ENCODE measurements at places on chromosomes 7 and 10.

DNA sequence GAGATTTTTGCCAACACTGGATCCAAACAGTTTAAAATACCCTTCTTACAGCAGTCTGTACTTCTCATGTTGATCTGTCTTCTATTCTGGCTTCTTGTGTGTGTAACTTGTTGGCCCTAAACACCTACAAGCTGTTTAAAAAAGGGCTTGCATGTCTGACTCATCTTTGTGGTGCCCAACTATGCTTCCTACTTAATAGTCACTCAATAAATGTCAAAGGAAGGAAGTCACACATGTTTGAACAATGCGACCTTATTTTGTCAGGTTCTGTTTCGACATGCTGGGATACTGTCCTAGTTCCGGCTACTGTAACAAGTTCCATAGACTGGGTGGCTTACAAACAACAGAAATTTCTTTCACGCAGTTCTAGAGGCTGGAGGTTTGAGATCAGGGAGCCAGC is 9.4 kb upstream of the GRK5 start:
- no peak for DNase-seq

- peak; percentile 47 for DNase-seq
Measured at GRCh38 chr10:50625649-50626132, 1.9 kb upstream of the SGMS1 start.

GRCh38 chr7:138978541-138979184 is 2.5 kb downstream of the KIAA1549 start:
- no peak for DNase-seq

DNA sequence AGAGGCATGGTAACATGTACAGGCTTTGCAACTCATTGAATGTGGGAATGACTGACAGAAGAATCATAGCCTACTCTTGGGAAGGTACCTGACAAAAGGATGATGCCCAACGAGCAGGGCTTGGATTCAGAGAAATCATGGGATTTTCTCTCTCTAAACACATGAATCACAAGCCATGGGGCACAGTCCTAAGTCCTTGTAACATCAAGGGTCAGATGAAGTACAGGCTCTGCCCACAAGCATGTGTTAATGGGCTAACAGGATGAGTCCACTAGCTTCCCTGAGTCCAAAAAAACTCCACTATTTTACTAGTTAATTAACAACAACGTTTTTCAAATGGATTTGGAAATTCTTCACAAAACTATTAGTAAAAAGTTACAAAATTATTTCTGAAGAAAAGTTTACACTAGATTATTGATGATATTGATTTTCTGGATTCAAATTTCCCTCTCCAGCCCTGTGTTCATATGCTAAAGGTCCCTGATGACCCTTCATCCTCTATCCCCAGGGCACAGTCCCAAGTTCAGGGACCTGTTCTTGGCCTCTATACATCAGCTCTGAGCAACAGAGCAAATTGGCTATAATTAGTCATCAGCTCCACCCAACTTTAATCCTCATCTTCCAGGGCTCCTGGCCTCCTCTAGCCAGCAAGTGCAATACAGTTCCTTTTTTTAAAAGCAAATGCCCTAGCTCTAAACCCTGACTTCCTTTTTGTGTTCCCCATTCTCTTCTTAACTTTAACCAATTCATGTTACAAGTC is 99.8 kb downstream of the GSAP start:
- no peak for DNase-seq

DNA sequence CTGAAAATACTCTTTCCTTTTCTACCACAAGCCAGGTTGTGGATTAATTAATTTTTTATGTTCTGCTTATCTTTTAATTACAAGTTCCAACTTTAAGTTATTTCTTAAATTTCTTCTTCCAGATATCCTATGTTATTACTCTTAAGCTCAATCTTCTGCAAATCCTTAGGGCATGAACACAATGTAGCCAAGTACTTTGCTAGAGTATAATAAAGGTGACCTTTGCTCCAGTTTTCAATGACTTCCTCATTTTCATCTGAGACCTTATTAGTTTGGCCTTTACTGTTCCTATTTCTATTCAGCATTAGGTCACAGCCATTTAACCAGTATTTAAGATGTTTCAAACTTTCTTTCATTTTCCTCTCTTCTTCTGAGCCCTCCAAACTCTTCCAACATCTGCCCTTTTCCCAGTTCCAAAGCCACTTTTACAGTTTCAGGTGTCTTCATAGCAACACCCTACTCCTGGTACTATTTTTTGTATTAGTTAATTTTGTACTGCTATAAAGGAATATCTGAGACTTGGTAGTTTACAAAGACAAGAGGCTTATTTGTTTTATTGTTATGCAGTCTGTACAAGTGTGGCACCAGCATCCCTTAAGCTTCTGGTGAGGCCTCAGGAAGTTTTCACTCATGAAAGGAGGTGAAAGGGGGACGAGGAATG is 886.2 kb upstream of the GHITM start:
- no peak for DNase-seq

GRCh38 chr10:96152437-96152836 is 22.3 kb downstream of the ZNF518A start:
- DNase-seq, result no peak

DNA sequence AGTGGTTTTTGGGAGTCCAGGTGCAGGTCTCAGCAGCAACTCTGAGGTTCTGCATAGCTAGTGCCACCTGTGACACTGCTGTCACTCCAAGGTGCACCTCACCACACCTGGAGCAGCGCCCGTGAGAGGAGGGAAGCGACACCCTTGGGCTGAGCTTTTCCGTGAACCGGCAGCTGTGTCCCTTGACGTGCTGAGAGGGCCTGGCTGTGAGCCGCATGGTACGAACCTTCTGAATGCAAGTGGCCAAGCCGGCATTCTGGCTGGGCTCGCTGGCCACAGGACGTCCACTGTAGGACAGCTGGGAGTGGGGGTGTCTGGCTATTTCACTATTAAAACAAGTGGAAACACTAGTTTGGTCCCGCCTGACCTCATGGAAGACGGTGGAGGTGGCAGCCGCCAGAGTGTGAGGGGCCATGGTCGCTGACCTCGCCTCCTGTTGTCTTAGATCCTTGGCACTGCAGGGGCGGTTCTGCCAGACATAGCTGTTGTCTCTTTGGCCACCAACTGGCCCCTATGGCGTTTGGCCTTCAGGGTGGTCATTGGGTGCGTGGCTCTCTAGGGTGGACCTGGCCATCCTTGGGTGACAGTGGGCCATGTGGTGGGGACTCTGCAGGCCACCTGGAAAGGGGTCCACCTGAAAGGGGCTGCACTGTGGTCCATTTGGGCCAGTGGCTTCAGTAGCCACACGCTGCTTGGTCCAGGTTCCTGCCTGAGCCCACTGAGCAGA is 12.9 kb downstream of the INPP5A start:
- DNase-seq, result no peak

GRCh38 chr10:126208726-126209302 is 179.5 kb downstream of the ADAM12 start:
- no peak for DNase-seq

GRCh38 chr10:98328640-98329039 is 60.6 kb upstream of the LOXL4 start:
- no peak for DNase-seq

GRCh38 chr10:64033711-64034110 is 512.5 kb downstream of the REEP3 start:
- no peak for DNase-seq

DNA sequence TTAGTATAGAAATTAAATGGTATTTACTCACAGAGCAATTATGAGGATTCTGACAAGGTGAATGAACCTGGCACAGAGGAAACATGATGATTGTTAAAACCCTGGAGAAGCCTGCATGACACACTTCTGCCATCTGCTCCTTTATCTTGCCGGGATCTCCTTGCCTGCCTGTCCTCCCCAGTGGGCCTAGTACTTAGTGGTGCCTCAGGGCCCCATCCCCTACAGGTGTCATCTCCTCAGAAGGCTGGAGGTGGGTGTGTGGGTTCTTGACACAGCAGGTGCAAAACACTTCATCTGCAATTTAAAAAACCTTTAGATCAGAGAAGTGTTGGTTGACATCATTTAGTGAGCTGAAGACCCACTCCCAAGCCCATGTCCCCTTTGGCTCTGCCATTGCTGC is 261.2 kb downstream of the ADRA2A start:
- no peak for DNase-seq

DNA sequence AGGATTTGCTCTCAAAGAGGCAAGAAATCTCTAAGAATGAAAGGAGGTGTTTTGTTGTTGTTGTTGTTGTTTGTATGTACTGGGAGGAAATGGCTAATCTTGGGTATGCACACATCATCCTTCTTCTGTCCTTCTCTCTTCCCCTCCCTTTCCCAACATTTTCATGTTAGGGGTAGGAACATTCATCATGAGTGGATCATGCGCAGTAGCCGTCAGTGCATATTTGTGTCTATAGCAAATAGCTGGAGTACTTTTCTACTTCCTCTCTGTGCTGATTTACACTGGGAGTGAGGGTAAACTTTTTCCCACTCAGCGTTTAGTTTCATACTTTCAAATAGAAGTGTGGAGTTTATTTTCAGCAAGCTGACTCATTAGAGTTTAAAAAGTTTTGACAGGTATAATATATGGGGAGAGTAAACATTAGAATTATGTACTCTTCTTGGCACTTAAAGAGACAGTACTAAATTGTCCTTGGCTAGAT is 80.5 kb upstream of the PRKG1 start:
- DNase-seq, result no peak

DNA sequence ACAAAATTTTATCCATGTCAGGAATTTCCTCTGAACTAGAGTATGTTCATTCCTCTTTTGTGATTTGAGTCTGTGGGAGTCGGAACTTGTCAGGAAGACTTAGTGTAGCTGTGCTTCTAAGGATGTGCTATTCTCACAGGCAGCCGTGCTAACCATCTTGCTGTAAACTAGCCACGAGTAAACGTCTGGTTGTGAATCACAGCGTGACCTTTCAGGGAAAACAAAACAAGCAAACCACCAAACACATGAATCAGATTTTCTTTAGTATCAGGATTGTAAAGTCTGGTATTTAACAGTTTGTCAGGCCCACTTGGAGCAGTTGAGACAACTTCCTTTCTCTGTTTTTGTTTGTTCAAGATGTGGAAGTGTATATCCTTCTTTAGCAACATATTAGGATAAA is 32.0 kb downstream of the AUTS2 start:
- DNase-seq, result no peak

GRCh38 chr7:151517601-151518104 is 2.0 kb downstream of the RHEB start:
- DNase-seq, result no peak

- no peak for DNase-seq
Measured at GRCh38 chr10:112911206-112911605, 38.8 kb upstream of the TCF7L2 start.

DNA sequence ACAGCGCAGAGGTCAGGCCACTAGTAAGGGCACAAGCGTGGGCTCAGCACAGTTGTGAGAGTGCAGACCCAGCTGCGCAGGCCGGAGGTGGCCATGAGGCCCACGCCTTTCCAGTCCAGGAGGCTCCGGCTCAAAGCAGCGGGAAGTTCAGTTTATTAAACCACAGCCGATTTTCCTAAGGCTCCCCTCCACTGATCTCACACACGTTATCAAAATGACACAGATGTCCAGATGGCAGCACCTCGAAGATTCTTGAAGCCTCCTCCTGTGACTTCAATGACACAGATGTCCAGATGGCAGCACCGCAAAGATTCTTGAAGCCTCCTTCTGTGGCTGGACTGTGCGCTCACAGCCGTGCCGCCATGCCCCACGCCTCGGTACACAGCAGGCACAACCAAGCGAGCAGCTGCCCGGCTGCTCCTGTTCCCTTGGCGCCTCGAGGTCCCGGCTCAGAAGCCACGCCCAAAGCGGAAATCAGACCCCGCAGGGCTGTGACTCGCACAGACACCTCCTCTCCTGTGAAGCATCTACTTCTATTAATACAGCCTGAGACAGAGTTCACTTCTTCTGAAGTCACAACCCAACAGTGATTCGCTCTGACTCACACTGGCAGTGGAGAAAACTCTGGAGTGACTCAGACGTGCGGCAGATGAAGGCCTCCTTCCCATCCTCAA is 122.7 kb downstream of the MAD1L1 start:
- peak; percentile 64 for DNase-seq

DNA sequence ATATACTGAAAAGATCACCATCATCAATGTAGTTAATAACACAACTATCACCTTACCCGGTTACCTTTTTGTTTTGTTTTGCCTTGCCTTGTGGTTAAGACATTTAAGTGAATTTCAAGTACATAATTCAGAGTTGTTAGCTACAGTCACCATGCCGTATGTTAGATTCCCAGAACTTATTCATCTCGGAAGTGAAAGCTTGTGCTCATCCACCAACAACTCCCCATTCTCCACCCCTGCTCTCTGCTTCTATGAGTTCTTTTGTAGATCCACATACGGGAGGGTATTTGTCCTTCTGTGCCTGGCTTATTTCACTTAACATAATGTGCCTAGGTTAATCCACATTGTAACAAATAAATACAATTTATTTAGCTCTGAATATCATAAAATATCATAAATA is 182.8 kb upstream of the ADARB2 start:
- DNase-seq, result no peak

- no peak for DNase-seq
Measured at GRCh38 chr7:139109983-139110411, 477 bp upstream of the ZC3HAV1 start.

- no peak for DNase-seq
Measured at GRCh38 chr7:158723266-158723665, 18.7 kb upstream of the NCAPG2 start.

GRCh38 chr10:6980353-6980752 is 400.3 kb upstream of the PRKCQ start:
- DNase-seq, result no peak

GRCh38 chr10:103513380-103514060 is 20.0 kb downstream of the NEURL1 start:
- DNase-seq, result no peak

DNA sequence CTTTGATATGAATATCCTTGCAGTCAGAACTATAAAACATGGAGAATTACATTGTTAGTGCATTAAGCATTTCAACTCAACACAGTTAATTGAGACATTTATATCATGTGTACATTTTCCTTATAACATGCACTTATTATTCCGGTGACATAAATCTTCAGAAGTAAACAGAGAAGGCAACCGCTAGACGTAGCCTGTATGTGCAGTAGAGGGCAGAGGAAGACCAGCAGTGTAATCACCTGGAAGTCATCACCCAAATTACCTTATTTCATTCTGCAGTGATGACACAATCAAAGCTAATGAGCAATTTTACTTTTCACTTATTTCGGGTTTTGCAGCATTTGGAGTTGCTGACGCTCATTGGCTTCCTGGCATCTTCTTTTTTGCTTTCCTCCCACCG is 394.6 kb downstream of the SDK1 start:
- no peak for DNase-seq

- DNase-seq, result no peak
Measured at GRCh38 chr10:78905015-78905956, 163.5 kb upstream of the ZMIZ1 start.

DNA sequence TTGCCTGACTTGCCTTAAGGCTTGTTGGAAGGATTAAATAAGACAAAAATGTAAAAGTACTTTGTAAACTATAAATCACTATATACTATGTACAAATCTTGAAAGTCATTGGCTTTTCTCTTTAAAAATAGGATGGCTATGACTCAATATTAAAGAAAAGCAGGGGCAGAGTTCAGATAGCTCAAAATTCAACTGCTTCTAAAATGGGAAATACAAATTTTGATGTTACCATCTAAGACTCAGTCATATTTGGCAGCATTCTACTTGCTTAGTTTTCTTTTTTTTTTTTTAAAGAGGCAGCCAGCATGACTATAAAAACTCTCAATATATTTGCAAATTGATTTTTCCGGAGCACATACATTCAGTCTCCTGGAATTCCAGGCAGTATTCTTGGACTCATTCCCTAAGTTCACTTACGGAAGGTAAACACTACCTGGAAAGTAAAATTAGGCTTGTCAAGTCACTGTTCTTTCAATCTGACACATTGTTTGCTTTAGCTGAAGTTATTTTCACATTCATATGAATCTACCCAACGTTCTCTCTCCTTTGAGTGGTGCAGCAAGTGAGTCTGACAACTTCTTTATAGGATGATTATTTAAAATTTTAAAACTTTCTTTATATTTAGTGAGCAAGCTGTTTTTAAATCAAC is 133.8 kb upstream of the CCDC6 start:
- DNase-seq, result no peak
